ENCODE measurements at places on chromosomes 16 and 17. TPM values are rescaled to one million over a fixed set of nuclear protein-coding genes. Genes with fewer than 3 reads are reported as not detected.

CLEC18B gene
- 18.7 TPM for total RNA-seq

SPG7 gene
- total RNA-seq = 66.7 TPM

OR4D1 gene
- total RNA-seq = not detected

ZPBP2 gene
- not detected for total RNA-seq

CA7 gene
- not detected for total RNA-seq

LGALS9C gene
- not detected for total RNA-seq

SLC7A5 gene
- 182 TPM for total RNA-seq

CXCL16 gene
- 32.3 TPM for total RNA-seq

NGFR gene
- total RNA-seq = 0.29 TPM

CES3 gene
- total RNA-seq = not detected

PPP1R1B gene
- total RNA-seq = not detected

KCNJ12 gene
- 0.14 TPM for total RNA-seq

CHST5 gene
- not detected for total RNA-seq

AIPL1 gene
- not detected for total RNA-seq

RNF222 gene
- 0.80 TPM for total RNA-seq

SDR42E2 gene
- total RNA-seq = 0.12 TPM

CCL16 gene
- total RNA-seq = not detected

ZNF764 gene
- 5.2 TPM for total RNA-seq

FZD2 gene
- 4.1 TPM for total RNA-seq

PABPN1L gene
- not detected for total RNA-seq

SLC35G6 gene
- not detected for total RNA-seq

GRB7 gene
- 42.0 TPM for total RNA-seq
